ENCODE measurements at places on chromosomes 13 and 19.

DNA sequence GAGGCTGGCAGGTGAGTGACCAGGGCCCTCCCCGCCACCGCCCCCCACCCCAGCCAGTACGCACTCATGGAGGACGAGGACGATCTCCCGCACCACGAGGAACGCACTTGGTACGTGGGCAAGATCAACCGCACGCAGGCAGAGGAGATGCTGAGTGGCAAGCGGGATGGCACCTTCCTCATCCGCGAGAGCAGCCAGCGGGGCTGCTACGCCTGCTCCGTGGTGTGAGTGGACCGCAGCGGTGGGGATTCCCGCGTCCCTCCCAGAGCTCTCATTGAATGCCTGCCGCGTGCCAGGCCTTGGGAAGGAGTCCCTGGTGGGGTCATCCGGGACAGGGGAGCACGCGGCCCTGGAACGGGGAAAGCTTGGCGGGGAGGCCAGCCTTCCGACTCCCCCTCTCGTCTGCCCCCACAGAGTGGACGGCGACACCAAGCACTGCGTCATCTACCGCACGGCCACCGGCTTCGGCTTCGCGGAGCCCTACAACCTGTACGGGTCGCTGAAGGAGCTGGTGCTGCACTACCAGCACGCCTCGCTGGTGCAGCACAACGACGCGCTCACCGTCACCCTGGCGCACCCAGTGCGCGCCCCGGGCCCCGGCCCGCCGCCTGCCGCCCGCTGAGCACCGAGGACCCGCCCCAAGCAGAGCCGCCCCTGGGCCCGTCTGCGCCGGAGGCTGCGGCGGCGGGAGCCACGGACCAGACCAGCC is 4.8 kb upstream of the IFI30 start:
- DNase-seq: no peak

DNA sequence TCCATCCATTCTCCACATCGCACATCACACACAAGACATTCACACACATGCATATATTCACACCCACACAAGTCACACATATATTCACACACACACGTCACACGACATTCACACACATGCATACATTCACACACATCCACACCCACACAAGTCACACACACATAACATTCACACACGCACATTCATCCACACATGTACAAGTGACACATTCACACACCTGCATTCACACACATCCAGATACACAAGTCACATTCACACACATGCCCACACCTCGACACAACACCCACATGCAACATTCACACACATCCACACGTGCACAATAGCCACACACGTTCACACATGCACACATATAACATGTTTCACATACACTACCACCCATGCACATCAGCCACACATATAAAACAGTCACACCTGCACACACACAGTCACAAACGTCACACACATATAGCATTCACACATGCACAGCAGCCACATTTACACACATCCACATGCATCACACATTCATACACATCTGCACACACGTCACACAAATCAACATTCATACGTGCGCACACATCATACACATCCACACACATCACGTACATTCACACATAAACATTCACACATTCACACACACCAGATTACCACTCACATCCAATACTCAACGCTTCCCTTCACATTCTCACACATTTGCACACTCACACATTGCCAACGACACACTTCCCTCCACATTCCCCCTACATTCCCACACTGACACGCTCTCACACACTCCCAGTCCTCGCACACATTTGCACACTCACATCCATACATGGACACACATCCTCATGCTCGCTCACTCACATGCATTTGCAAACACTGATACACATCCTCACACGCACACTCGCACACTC is 41.0 kb downstream of the ANKRD10 start:
- DNase-seq: no peak

DNA sequence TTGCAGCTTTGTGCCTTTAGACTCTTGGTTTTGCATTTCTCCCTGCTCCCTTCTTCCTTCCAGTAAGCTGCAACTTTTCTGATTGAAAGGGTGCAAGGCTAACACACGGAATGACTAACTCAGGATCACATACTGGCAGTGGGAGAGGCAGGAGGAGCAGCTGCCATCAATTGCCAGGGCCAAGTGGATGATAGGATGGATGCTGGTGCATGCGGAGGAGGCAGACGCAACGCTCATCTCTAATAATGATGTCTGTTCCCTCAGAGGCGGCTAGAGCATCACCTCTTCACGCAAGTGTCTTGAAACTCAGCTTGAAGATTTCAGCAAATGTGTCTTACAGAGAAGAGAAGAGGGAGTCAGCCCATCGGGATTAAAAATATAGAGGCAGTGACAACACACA is 49.5 kb upstream of the TPM4 start:
- no peak for DNase-seq

GRCh38 chr13:20815464-20815863 is 41.7 kb upstream of the EEF1AKMT1 start:
- DNase-seq: no peak

DNA sequence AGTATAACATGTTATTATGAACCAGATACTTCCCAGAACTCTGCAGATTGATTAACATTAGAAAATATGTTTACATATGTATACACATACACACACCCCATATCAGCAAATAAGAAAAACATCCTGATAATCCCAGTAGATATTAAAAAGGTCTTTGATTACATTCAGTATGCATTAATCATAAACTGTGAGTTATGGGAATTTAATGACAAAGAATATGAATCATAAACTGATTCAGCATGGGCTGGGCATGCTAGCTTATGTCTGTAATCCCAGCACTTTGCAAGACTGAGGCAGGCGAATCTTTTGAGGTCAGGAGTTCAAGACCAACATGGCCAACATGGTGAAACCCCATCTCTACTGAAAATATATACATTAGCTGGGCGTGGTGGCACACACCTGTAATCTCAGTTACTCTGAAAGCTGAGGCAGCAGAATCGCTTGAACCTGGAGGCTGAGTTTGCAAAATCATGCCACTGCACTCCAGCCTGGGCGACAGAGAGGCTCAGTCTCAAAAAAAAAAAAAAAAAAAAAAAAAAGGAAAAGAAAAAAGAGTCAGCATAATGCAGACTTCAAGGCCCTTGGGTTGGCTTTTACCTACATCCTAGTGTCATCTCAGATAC is 581.9 kb upstream of the PRR20A start:
- DNase-seq: no peak

GRCh38 chr13:57212989-57213388 is 46.0 kb downstream of the PRR20E start:
- DNase-seq: no peak

DNA sequence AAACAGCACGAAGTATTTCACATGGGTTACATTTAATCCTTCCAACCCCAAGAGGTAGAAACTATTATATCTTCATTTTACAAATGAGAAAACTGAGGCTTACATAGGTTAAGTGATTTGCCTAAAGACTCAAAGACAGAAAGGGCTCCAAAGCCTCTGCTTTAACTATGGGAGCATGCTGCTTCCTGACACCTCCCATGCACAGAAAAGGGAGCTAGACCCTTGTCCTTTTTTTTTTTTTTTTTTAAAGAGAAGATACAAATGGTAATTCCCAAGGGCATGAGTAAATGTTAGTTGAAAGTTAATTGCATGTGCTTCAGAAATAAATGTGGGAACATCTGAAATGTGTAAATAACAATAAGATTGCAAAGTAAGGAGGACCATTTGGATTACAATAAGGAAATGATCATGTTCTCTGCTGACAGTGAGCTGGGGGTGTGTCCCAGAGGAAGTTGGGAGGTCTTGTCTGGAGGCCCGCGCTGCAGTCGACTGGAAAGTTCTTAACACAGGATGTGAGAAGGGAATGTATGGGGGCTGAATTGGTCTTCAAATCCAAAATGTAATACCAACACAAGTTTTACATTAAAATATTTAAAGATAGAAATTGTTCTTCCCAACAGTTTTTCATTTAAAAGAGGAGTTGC is 500.3 kb downstream of the KLF12 start:
- DNase-seq: no peak

DNA sequence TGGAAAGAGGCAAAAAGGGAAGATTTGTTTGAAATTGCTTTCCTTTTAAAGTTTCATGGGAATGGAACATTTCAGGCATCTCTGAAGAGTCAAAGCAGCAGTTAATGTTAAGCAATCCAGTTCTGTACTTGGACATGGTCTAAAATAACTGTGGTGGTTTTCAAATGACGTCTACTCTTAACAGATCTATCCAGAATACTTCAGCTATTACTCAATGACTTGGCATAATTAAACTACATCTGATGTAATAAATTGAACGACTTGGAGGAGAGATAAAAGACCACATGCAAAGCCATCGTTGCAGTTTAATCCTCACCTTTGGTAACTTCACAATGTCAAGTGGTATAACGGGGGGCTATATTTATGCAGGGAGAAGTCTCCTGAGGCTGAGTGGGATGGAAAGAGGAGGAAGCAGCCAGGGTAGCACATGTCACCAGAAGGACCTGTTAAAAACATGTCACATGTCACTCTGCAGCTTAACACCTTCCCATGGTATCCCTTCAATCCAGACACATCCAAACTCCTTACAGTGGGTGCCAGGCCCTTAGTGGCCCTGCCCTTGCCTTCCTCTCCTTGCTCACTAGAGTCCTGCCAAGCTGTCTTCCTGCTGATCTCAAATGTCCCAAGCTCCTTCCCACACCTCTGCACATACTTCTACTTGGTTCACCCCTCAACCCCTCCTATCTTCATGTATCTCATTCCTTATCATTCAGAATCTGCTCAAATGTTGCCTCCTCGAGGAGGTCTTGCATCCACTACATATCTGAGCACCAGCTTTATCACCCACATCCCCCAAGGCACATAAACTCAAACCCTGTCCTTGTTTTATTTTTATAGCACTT is 327.8 kb downstream of the SUCLA2 start:
- no peak for DNase-seq

DNA sequence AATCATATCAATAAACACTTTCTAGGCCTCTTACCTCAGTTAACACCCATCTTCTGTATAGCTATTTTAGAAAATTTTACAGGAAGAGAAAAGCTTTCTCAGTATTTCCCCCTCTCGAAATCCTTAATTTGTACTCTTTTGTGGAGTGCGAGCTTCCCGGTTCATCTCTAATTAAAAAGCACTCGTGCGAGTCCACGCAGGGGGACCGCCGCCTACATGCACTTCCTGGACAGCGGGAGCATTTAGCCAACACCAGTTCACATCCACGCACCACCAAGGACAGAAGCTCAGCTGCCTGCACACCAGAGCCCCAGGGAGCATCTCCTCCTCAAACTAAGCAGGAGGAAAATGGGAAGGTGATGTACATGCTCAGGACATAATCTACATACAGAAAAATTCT is 60.0 kb downstream of the RASA3 start:
- no peak for DNase-seq

- DNase-seq: no peak
Observed at GRCh38 chr19:17245535-17245984, at the start of gene NR2F6. Gene NR2F6 (minus strand): TSS chr19:17245919. CDS start chr19:17245220, 699 bp downstream.

DNA sequence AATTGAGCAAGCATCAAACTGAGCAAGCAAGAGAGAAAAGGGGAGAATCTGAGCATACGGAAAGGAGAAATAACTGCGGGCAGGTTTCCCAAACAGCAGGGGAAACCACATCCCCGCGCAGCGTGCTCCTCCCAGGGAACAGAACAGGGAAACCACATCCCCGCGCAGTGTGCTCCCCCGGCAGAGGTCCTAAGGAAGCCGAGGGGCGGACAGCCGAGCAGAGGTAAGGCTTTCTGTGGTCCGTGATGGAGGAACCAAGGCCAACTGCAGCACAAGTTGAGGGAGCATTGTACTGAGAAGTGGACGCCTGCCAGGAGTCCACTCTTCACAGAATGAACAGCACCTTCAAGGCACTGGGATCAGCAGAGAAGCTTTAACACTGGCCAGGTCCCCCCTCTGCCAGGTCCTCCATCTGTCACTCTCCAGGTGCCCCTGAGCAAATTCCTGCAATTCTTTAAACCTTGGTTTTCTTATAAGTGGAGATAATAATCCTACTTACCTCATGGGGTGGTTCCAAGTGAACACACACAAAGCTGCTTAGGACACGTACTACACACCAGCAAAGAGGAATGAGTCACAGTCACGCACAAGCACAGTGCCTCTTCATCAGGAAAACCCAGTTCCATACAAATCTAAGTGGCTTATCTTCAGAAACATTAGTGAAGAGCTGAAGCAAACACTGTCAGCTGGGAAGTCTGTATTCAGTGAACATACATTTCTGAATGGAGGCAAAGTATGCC is 23.0 kb upstream of the LAMP1 start:
- no peak for DNase-seq

DNA sequence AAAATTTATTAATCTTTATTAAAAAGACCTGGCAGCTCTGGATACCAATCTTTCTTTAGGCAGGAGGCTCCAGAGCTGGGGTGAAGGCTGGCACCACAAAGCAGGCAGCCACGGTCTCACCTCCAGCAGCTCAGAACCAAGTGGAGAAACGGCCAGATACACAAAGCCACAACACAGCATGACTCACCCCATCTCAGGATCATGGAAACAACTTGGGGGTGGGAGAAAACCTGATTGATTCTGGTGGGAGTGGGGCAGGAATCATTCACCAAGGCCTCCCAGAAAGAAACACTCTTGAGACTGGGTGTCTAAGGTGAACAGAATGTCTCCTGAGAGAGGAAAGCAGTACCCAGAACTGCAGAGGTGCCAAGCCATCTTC is 64.2 kb downstream of the CRYL1 start:
- peak; percentile 41 for DNase-seq

DNA sequence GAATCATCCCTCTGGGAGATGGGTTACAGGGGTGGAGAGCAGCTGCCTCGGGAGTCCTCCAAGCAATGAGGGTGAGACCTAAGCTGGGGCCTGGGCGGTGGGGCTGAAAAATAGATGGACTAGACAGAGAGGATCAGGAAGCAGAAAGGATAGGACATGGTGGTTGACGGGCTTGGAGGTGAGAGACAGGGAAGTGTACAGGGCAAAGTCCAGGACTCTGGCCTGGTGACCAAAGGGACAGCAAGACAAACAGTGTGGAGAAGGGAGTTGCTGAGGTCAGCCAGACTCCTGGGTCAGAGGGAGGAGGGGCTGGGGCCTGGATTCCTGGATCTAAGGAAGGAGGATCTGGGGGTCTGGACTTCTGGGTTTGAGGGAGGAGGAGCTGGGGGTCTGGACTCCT is 5.5 kb downstream of the PHLDB3 start:
- no peak for DNase-seq

DNA sequence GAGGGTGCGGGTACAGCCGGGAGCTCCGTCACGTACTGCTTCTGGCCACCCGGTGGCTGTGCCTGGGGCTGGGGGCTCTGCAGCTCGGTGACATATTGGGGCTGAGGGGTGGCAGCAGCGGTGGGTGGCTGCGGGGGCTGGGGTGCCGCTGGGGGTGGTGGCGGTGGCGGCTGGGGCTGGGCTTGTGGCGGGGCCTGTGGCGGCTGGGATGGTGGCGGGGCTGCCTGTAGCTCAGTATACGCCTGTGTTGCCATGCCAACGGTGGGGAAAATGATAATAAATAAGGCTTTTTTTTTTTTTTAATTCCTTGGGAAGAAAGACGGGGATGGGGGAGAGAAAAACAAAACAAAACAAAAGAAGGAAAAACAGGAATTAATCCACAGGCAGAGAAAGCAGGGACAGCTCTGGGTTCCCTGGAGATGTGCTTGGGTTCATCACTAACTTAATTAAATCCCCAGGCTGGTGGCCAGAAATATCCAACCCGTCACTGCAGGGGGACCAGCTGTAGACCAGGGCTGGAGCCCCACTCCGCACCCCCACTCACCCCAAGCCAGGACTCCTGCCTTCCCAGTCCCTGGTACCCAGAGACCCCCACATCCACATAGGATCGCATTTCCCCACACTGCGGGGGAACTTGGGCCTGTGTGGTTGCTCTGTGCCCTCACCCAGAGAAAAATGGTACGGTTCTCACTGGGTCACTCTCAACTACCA is 12.4 kb downstream of the RFX1 start:
- DNase-seq: no peak

- DNase-seq: no peak
Observed at GRCh38 chr13:21050288-21051197, 10.8 kb downstream of the LATS2 start.

- DNase-seq: no peak
Observed at GRCh38 chr19:51599084-51599483, 28.0 kb downstream of the ZNF175 start.

Measured in stimulated activated CD4-positive, alpha-beta T cell treated with anti-CD3 and anti-CD28 coated beads, Interleukin-4, amount 100 ng/mL, for 4 hours (primary cell).